CD4-positive, alpha-beta T cell treated with Interleukin-4 for 1 hour (primary cell): ENCODE measurements at places on chromosomes 16 and 17.

- DNase-seq: no peak
Measured at GRCh38 chr16:8474587-8474986, 115.7 kb downstream of the TMEM114 start.

DNA sequence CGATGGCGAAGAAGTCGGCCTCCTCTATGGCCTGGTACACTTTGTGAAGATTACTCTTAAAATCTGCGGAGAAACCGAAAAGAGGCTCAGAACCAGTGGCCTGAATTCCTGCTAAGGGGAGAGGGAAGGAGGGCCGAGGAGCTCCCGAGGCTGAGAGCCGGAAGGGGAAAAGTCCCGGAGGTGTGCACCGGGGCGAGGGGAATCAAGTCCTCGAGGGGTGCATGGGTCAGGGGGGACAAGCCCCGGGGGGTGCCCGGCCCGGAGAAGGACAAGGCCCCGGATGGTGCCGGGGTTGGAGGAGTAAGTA is 495 bp downstream of the PARN start:
- no peak for DNase-seq

GRCh38 chr17:44188576-44189403 is 2.0 kb downstream of the TMUB2 start:
- no peak for DNase-seq

DNA sequence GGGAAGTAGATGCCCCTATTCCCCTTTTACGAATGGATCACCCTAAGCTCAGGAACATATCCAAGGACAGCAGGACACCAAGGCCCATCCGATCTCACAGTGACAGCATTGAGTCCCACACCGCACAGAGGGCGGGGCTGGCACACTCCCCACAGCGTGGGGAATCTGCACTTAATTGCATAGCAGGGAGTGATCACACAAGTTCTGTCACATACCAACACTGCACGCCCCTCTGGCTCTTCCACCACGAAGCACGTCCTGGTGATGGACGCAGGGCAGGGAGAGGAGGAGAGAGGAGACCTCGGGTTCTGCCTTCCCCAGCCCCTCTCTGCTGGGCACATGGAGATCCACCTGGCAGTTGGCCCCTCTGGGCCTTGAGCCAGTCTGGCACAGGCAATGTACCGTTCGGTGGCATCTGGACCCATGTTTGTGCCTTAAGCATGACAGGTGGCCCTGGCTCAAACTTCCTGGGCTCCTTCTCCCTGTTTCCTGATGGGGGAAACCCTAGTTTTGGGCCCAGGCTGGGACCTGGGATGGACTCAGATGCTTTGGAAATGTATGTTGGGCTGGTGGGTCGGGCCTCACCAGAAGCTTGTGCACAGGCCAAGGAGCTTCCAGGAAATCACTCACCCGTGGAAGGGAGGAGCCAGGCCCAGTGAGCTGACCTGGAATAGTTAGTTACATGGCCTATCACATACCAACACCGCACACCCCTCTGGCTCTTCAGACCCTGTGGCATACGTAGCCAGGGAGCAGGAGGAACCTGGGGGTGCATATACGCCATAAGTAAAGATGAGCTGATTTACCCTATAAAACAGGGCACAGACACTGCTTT is 35.1 kb upstream of the CREBBP start:
- no peak for DNase-seq

GRCh38 chr17:1039511-1040215 is 42.7 kb downstream of the TIMM22 start:
- peak; percentile 77 for DNase-seq

- no peak for DNase-seq
Measured at GRCh38 chr17:37789771-37790541, 45.1 kb upstream of the HNF1B start.

DNA sequence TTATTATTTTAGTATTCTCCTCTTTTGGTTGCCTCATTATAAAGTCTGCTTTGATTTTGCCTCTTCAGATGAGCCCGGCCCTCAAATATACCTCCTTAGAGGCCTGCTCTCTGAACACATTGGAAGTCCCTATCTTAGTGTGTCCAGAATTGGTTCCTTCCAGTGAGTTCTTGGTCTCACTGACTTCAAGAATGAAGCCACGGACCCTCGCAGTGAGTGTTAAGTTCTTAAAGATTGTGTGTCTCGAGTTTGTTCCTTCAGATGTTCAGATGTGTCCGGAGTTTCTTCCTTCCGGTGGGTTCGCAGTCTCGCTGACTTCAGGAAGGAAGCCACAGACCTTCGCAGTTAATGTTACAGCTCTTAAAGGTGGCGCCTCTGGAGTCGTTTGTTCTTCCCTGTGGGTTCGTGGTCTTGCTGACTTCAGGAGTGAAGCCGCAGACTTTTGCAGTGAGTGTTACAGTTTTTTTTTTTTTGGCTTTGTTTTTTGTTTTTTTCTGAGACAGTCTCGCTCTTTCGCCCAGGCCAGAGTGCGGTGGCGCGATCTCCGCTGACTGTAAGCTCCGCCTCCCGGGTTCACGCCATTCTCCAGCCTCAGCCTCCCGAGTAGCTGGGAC is 45.8 kb upstream of the NOS2 start:
- peak; percentile 49 for DNase-seq

DNA sequence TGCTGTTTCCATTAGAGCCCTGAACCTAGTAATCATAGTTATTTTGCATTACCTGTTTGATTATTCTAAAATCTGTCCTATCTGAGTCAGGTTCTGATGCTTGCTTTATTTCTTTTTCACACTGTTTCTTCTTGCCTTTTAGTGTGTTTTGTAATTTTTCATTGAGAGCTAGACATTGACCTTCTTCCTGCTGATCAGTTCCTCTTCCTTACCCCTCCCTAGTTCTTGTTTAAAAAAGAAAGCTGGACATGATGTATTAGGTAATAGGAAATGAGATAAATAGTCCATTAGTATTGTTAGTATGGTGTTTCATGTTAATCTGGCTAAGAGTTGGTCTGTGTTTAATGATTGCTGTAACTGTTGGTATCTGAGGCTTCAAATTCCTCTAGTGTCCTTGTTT is 13.4 kb downstream of the WWP2 start:
- no peak for DNase-seq

- peak; percentile 85 for DNase-seq
Measured at GRCh38 chr16:67993207-67994039, 5.9 kb downstream of the DPEP2 start.

GRCh38 chr17:13395862-13396261 is 205.9 kb downstream of the HS3ST3A1 start:
- DNase-seq: no peak

- DNase-seq: peak; percentile 42
Measured at GRCh38 chr16:30096862-30097563, 1.0 kb upstream of the YPEL3 start.
